NCI-H524 (cell line): ENCODE measurements at places on chromosomes 7 and 10.

DNA sequence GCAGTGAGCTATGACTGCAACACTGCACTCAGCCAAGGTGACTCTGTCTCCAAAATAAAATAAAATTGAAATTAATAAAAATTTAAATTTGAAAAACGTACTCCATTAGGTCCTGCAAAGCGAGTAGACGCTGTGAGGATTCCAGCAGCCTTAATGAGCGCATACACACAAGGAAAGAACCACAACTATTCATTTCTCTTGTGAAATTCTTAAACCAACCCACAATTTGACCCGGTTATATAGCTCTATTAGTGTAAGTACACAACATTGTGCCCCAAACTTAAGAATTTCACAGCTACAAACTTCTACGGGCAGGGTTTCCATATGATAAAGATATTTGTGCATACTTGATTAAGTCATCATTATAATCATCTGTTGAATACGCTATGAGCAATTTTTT is 84.4 kb downstream of the PARD3 start:
- no peak for DNase-seq

GRCh38 chr7:130841416-130841815 is 107.4 kb upstream of the KLF14 start:
- DNase-seq = no peak

DNA sequence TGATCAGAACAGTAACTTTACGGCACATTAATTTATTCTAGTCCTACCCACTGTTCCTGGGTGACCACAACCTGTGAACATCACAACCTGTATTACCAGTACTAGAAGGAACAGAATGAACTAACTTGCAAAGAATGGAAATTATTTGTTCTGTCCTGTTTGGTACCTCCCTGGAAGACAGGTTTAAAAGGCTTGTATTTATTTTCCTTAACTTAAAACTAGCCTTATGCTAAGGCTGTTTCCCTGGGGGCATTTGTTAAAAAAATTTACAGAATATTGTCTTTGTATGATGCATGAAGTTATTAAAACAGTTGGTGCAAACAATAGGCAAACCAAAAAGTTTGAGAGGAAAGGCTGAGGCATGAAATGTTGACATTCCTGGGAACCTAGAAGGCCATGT is 132.7 kb downstream of the DNAJC1 start:
- no peak for DNase-seq

DNA sequence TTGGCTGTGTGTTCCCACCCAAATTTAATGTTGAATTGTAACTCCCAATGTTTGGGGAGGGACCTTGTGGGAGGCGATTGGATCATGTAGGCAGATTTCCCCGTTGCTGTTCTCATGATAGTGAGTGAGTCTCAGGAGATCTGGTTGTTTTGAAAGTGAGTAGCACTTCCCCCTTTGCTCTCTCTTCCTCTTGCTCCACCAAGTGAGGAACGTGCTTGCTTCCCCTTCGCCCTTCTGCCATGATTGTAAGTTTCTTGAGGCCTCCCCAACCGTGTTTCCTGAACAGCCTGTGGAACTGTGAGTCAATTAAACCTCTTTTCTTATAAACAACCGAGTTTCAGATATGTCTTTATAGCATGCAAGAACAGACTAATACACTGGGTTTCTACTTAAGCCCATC is 176.3 kb downstream of the CDK14 start:
- no peak for DNase-seq

GRCh38 chr7:157377436-157378124 is 40.8 kb downstream of the DNAJB6 start:
- DNase-seq = no peak

- DNase-seq = no peak
These were observed 138.9 kb upstream of the AHR start for GRCh38 chr7:17159500-17160037.

DNA sequence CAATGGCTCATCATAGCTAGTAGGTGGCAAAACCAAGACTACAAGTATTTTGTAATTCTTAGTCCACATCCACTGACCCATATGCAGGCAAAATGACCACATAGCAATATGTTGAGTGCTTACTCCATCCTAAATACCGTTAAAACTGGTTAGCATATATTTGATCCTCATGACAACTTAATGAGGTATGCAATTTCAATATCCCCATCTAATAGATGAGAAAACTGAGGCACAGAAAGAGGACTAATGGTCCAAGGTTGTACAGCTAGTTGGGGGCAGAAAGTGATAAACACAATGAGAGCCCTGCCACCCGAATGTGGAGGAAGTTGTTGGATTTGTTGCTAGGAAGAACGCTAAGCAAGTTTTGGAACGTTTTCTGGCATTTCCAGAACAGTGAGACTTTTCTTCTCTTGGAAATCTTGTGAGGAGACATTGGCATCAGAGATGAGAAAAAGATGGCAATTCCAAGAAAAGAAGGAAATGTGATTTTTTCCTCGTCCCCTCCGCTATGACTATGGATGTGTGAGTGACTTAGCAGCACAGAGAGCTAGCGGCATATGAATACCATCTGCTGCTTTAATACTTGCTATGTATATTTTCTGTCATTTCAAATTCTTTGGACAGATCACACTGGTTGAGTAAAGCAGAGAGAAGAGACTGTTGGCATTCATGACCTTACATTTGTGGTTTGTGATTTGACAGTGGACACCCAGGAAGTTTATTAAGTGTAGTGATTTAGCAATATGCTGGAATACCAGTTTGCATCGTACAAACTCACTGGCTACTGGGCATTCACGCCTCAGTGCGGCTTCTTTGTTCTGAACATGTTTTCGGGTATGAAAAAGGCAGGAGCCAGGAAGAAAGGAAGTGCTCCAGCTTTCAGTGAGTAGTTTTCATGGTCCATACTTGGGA is 51.5 kb downstream of the NRCAM start:
- DNase-seq = no peak

DNA sequence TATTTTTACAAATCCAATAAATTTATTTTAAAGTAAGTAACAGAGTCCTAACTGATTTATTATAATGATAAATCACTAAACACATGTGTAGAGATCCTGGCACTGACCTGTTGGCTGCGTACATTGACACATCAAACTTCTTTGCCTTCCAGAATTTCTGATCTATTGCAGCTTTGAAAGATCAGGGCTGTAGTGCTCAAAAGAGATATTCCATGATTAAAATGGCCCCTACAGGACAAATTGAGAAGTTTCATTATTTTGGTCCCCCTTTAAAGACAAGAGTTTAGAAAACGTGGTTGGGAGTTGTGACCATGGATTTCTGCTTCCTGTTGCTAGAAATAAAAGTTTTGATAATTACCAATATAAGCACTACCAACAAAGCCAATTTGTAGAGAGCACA is 87.7 kb upstream of the PDK4 start:
- DNase-seq = peak; percentile 52

GRCh38 chr10:70247360-70247759 is 14.1 kb upstream of the PPA1 start:
- DNase-seq = no peak

GRCh38 chr10:113149626-113150025 is 199.6 kb downstream of the TCF7L2 start:
- no peak for DNase-seq

GRCh38 chr7:24229481-24230226 is 54.3 kb upstream of the NPY start:
- DNase-seq = peak; percentile 73

- no peak for DNase-seq
These were observed 594.1 kb downstream of the PTPRN2 start for GRCh38 chr7:157993406-157994105.

- peak; percentile 59 for DNase-seq
These were observed 2.1 kb upstream of the XRCC2 start for GRCh38 chr7:152677808-152678670.

GRCh38 chr7:132576721-132577085 is 433 bp upstream of the PLXNA4 start:
- DNase-seq = no peak

- DNase-seq = no peak
These were observed 265.6 kb downstream of the GFRA1 start for GRCh38 chr10:116007256-116007891.

GRCh38 chr7:143237366-143237765 is 15.5 kb downstream of the TAS2R40 start:
- DNase-seq = no peak

GRCh38 chr7:77532247-77532646 is 4.8 kb upstream of the PTPN12 start:
- no peak for DNase-seq

GRCh38 chr10:69315100-69315542 is 36.8 kb downstream of the HK1 start:
- DNase-seq = no peak

GRCh38 chr10:91378061-91378460 is 32.1 kb upstream of the HECTD2 start:
- no peak for DNase-seq

GRCh38 chr10:19468413-19468812 is 347.8 kb upstream of the PLXDC2 start:
- DNase-seq = no peak

DNA sequence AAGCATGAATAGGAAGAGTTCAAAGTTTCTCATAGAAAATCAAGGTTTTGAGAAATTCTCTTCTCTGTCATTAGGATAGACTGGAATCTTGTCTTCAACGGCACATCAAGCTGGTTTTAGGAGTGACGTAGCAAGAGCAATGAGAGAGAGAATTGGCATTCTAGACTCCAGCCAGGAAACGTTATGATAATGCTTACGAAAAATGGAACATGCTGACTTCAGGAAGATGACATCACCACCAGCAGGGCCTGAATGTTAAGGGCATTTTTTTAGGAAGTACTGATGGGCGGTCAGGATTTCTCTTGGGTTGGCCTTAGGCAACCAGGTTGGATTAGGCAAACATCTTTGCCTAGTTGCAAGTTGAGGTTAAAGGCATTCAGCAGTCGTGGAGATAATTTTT is 213.2 kb upstream of the CTBP2 start:
- no peak for DNase-seq

- DNase-seq = no peak
These were observed 498.6 kb downstream of the GALNT17 start for GRCh38 chr7:71630516-71630915.

DNA sequence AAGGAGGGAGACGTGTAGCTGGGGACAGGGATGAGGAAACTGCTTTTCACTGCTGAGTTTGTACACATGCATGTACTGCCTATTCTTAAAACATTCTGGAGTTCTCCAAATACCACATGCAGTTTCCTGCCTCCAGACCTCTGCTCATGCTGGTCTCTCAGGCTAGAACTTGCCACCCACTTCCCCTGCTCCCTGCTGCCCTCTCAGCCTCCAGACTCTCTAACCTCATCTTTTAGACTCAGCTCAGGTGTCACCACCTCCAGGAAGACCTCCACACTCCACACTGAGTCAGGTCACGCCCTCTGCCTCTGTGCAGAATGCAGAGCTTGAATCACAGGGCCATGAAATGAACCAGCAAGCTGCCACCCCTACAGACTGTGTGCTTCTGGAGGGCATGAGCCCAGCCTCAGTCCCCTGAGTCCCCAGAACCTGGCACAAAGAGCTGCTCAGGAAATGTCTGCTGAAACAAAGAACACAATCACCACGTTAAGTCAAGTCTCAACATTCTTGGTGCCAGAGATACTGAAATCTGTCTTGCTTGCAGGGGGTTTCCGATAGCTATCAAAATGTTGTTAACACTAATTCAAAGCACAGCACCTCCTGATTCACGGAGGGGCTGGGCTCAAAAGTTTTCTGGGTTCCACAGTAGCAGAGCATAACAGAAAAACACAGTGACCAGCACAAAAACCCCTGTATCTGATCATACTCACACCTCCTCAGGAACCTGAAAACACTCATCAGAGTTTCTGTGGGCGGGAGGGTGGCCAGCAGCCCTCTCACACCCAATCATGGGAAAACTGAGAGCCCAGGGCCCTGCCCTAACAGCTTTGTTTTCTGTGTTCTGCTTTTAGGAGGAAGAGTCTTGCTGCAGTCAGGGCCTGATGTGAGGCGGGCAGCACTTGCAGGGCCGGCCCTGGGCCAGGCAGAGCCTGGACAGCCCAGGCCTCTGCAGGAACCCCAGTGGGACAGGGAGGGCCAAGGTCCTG is 21.1 kb downstream of the FAM53B start:
- no peak for DNase-seq

DNA sequence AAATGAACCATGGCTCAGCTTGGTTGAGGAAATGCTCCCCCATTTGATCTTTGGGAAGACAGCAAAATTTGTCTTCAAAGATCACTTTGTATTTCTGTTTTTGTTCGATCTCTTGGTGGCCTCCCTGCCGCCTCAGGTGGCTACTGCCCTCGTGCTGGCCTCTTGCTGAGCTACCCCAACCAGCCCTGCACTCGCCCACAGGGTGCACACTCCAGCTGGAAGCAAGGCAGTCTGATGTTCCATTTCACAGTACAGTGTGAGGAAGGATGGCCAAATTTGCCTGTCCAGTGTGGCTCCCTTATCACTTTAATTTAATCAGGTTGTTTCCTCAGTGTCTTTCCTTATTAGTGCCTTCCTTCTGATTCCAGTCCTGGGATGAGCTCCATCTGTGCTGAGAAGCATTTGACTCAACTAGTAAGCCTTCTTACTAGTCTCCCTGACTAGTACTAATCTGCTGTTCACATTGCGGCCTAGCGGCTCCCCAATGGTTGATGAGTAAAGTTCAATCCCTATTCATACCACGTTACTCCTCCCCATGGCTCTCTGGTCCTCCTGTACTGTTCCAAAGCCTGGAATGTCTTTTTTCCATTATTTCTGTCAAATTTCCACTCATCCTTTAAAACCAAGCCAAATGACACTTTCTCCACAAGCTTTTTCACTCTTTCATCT is 8.2 kb downstream of the MYOF start:
- no peak for DNase-seq

DNA sequence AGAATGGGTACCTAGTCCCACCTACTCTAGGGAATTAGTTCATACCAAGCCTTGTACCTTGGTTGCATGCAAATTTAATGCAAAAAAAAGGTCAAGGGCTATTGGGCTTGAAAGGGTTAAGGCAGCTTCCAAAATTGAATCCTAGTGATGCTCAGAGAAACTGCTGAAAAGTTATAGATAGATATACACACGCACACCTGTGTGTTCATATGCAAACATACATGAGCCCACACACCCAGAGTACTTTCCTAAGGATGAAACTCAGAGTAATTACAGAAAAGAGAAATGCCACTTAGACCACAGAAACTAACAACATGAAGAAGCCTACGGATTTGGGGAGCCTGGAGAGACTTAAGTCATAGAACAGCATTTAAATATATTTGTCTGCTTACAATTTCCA is 1.5 kb downstream of the SLC25A13 start:
- no peak for DNase-seq
